ENCODE measurements at places on chromosomes 6 and 20.
A peak's percentile ranks its signal among the peaks of the same experiment; 100 is the strongest.

- no peak for DNase-seq
Measured at GRCh38 chr6:92404281-92404680, 1015.1 kb downstream of the EPHA7 start.

GRCh38 chr6:166419717-166420116 is 37.0 kb upstream of the MPC1 start:
- no peak for DNase-seq

GRCh38 chr6:29965563-29965872 is 23.2 kb downstream of the HLA-A start:
- no peak for DNase-seq

DNA sequence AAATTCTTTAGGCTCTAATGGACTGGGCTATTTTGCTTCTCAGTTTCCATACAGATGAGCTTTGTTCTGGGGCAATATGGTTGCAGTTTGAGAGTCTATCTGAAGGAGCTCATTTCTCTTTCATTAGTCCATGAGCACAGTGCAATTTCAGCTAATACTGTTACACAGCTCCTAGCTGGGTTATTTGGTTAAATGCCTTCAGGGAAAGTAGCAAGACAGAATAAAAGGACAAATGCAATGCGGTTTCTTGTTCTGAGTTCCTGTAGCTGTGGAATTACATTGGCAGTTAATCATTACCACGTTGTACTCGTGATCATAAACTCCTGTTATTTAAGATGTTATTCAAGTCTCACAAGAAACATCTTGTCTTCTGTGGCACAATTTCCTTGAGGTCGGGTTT is 127.7 kb downstream of the BFSP1 start:
- no peak for DNase-seq

DNA sequence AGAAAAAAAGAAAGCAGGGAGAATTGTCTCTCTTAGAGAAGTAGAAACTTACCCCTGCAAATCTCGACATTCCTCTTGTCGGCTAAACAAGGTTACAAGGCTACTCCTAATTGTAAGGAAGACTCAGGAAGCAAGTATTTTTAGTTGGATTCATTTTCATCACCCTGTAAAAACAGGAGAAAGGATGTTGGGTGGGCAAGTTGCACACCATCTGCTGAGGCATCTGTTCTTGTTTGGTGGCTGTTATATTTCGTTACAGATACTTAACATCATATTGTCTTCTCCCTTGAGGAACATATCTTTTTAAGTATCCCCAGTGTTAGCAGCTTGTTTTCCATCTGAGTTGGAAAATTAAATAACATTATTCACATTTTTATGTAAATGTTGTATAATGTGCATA is 187.5 kb downstream of the PLCB4 start:
- no peak for DNase-seq

GRCh38 chr6:129921169-129921817 is 60.2 kb upstream of the TMEM244 start:
- DNase-seq = no peak

GRCh38 chr20:34110745-34111641 is 1.1 kb downstream of the EIF2S2 start:
- no peak for DNase-seq

GRCh38 chr6:166834049-166834448 is 122.3 kb downstream of the RNASET2 start:
- no peak for DNase-seq

DNA sequence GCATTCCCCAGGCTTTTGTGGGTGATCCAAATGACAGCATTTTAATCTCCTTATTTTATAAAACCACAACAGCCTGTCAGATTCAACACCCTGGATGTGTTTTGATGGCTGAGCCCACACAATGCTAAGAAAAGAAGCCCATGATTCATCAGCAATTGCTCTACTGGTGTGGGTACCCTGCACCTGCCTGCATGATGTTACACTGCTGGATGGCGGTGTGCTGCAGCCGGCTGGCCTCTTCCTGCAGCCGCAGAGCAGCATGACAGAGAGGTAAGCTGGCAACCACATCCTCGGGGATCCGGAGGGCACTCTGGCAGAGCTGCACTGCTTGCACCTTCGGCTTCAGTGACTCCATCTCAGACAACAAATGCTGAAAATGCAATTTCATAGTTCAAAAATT is 327.5 kb downstream of the SYNE1 start:
- DNase-seq = peak; percentile 22

DNA sequence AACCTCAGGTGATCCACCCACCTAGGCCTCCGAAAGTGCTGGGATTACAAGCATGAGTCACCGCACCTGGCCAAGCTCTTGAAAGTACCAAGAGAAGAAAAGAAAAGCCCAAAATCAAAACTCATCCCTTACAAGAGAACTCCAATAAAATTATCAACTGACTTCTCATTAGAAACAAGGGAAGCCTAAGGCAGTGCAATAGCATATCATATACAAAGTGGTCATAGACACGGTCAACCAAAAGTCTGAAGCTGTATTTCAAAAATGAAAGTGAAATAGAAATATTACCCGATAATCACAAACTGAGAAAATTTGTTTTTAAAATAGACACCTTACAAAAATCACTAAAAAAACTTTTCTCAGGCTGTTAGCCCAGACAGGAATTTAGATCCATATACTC is 1321.1 kb upstream of the GJE1 start:
- no peak for DNase-seq

GRCh38 chr20:50861012-50861411 is 66.2 kb downstream of the BCAS4 start:
- no peak for DNase-seq

DNA sequence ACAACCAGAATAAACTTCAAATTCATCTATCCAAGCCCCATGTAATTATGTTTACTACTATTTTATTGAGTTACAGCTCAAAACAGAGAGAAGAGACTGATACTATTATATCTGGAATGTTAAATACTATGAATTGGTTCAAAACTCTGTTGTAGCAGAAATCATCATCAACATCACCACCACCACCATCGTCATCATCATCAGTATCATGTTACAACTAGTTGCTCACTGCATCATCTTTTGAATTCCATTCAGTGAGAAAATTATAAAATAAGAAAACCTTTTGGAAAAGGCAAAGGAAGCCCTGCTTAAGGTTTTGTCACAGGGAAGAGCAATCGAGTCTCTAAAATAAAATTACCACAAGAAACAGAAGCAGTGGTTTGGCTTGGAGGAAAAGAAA is 36.2 kb upstream of the THEMIS start:
- DNase-seq = no peak

- DNase-seq = no peak
Measured at GRCh38 chr6:35061651-35062410, 79.3 kb downstream of the TCP11 start.
